ENCODE measurements at places on chromosomes 5 and 9. TPM values are rescaled to one million over a fixed set of nuclear protein-coding genes. Genes with fewer than 3 reads are reported as not detected.

Gene ANKRD18A
- total RNA-seq, result 16.0 TPM

Gene GARIN3
- total RNA-seq, result 0.09 TPM

Gene KIAA0825
- total RNA-seq, result 0.97 TPM

Gene SVEP1
- total RNA-seq, result 0.13 TPM

Gene SLC36A3
- total RNA-seq, result not detected

Gene ABO
- total RNA-seq, result not detected

Gene GARNL3
- 5.1 TPM for total RNA-seq

Gene RELL2
- total RNA-seq, result 16.5 TPM

Gene NAIF1
- total RNA-seq, result 9.0 TPM

Gene SLC6A7
- total RNA-seq, result not detected

Gene ELL2
- 172 TPM for total RNA-seq

Gene SELENOP
- total RNA-seq, result not detected

Gene AUH
- total RNA-seq, result 45.7 TPM

Gene LRRC70
- total RNA-seq, result 2.5 TPM

Gene FAM81B
- not detected for total RNA-seq

Data from activated T-helper 17 cell treated with anti-CD3 and anti-CD28 coated beads, Interleukin-2, amount 50 U/mL, for 72 hours (primary cell).